ENCODE measurements at places on chromosomes 3 and 15.

- no peak for DNase-seq
These were observed 8.4 kb downstream of the DUOX2 start for GRCh38 chr15:45105586-45105985.

GRCh38 chr3:52444860-52445793 lies at the start of gene SEMA3G:
Gene SEMA3G (minus strand): TSS chr3:52445103. CDS start chr3:52445027, 76 bp downstream.
- peak; percentile 50 for DNase-seq

- DNase-seq: no peak
These were observed 324.0 kb upstream of the TBL1XR1 start for GRCh38 chr3:177521305-177521704.

DNA sequence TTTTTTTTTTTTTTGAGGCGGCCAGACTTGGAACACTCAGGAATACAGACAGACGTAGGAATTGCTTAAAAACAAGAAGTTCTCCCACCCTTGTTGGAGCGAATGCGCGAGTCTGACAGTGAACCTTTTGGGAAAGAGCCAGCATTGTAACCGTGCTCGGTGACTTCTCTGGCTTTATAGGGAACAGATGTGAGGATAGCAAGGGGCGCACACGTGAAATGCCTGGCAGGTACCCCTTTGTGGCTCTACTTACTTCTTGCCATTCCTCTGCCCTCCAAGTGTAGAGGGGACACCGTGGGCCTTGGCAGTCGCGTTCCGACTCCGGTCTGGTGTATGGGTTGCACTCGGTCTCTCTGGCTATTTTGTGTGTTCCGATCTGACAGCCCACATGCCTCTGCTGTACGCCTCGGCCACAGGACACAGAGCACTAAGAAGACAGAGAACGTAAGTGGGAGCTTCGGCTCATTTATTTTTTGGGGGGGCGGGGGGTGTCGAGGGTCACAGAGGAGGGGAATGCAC lies 126.4 kb downstream of the ADAMTS9 start:
- DNase-seq: no peak

DNA sequence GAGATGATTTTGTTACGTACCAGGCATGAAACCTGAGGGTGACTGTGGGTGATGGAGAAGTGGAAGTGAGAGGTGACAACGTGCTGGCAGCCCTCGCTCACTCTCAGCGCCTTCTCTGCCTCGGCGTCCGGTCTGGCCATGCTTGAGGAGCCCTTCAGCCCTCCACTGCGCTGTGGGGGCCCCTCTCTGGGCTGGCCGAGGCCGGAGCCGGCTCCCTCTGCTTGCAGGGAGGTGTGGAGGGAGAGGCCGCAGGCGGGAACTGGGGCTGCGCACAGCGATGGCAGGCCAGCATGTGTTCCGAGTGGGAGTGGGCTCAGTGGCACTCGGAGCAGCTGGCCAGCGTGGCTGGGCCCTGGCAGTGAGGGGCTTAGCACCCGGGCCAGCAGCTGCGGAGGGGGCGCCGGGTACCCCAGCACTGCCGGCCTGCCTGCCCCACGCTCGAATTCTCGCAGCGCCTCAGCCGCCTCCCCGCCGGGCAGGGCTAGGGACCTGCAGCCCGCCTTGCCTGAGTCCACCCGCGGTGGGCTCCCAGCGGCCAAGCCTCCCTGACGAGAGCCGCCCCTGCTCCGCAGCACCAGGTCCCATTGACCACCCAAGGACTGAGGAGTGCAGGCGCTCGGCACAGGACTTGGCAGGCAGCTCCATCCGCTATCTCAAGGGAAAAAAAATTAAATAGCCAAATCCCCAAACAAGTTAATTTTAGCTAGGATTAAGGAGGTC lies 29.7 kb upstream of the MYRIP start:
- no peak for DNase-seq

GRCh38 chr15:43872416-43873020 lies 45.7 kb downstream of the WDR76 start:
- DNase-seq: no peak

- DNase-seq: no peak
These were observed 2.7 kb downstream of the KLHL40 start for GRCh38 chr3:42688016-42688415.

DNA sequence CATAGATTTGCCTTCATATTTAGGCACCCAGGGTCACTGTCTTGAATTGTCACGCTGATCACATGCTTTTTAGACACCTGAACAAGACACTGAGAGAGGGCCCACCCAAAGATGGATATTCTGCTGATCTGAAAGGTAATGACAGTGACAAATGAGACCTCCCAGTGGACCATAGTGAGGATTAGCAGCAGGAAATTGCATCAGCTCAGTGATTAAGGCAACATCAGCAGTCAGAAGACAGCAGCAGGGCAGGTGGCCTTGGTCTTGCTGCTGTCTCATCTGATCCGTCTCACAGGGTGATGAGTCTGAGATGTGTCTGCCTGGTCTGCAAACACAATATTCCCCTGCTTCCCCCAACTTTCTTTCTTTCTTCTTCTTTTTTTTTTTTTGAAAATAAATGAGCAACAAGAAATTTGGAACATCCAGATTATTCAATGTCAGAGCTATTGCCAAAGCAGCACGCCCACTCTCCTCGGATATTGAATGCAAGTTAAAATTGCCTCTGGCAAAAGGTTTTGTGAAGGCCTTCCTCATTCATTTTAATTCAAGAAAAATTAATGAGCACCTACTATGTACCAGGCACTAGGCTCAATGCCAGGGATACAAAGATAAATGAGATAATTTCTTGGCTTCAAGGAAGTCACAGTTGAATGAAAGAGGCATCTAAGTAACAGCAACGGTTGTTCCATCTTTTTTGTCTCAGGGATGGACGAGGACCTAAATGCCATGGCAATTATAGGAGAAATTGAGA lies 14.1 kb downstream of the OTOL1 start:
- DNase-seq: no peak

- DNase-seq: no peak
These were observed 47.1 kb downstream of the FAH start for GRCh38 chr15:80199869-80200268.

DNA sequence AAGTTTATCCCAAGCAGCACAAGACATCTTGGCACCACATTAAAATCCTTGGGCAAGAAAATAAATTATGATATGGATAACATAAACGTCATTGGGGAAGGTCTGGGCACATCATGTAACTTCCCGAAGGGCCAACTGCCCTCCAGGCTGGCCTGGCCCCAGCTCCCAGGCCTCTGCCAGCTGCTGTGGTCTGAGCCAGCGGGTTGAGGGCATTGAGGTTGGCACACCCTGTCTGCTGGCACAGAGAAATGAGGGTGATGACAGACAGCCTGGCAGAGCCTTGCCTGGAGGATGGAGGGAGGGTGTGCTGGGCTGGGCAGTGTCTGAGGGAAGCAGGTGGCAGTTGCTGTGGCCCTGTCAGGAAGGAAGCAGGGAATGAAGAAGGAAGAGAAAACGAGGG lies 3.3 kb upstream of the RBSN start:
- no peak for DNase-seq

GRCh38 chr3:155161640-155162292 lies 81.6 kb downstream of the MME start:
- no peak for DNase-seq

DNA sequence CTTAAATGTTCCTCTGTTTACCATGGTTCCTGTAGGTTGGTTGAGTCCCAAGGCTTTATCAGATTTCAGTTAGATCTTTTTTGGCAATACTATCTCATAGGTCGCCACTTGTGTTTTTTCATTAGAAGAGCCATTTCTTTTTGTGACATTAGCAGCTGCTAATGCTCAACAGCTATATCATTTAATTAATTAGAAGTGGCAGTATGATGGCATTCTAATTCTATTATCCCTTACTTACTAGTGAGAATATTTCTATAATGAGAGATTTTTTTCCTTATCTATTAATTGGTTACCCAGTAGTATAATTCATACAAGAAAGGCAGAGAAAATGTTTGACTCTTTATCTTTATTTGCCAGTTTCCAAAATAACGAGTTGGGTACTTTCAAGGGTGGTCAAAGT lies 25.2 kb downstream of the FRMD4B start:
- no peak for DNase-seq

DNA sequence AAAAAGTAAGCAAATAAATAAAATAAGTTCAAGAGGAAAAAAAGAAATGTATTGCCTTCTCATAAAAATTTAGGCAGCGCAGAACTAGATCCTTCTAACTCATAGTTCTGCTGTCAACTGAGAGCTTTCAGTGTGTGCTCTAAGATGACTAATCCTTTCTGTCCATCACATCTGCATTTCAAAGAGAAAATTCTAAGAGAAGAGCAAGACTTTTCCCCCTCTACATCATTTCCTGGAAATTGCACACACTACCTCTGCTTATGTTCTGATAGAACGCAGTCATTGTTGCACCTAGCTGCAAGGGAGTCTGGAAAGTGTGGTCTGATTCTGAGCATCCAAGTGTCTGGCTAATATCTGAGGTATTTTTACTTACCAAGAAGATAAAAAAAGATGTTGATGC lies 39.6 kb upstream of the SLCO3A1 start:
- DNase-seq: no peak

- DNase-seq: no peak
These were observed 489.2 kb upstream of the UBE2E2 start for GRCh38 chr3:22713936-22714335.

DNA sequence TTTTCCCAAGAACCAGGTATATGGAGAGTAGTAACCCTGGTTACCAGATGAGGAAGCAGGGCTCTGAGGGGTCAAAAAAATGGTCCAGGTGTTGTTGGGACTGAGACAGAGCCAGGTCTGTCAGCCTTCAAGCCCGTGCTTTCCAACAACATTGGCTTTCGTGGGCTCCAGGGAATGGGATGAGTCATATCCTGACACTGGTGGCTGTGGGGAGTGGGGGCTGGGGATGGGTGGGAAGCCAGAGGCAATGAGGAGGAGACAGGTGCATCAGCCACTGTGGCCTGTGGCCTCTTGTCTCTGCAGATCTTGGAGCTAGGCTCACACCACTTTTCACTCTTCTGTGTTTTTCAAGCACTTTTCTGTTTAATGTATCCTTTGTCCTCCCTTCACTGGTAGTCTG lies 38.2 kb downstream of the CORO2B start:
- no peak for DNase-seq

DNA sequence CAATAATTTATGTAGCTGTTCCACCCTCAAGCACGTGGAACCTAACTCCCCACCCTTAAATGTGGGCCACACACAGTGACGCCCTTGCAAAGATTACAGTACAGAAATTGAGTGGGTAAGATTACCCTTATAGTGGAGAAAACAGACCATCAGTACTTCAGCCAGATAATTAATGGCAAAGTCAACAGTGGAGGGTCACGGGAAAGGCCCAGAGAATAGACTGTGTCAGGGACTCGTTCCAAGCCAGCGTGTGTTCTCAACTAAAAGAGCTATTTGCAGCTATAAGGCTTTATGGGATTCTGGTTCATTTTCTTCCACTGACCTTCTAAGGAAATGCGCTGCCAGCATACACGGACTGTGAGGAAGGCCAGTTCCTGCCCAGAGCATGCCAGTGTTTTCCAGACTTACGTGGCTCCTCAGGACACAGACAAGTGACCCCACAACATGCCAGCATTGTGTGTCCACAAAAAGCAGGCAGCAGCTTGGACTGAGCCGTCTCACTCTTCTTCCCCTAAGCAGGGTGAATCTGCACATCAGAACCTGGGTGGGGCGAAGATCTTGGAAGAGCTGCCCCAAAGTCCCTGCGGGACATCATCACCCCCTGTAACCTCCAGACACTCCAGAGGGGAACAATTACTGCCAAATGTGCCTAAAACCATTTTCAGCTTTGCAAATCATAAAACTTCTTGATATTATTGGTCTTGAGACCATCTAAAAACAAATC lies 428.5 kb downstream of the OCA2 start:
- DNase-seq: no peak

- DNase-seq: no peak
These were observed 39.4 kb downstream of the CD200 start for GRCh38 chr3:112372396-112372795.

DNA sequence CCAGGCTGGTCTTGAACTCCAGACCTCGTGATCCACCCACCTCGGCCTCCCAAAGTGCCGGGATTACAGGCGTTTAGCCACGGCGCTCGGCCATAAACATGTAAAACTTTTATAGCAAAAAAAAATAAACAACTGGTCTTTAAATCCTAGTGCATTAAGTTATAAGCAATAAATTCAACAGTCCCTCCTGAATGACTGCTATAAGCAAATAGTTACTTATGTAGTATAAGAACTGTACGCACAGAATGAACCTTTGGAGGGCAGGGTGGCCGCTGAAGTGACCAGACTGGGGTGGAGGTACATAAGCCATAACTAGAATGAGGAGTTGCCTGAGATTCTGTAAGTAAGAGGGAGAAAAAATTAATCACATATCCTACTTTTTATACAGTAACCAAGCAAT lies 12.6 kb downstream of the CCDC14 start:
- no peak for DNase-seq

- DNase-seq: no peak
These were observed 14.6 kb upstream of the MME start for GRCh38 chr3:155065537-155065936.

DNA sequence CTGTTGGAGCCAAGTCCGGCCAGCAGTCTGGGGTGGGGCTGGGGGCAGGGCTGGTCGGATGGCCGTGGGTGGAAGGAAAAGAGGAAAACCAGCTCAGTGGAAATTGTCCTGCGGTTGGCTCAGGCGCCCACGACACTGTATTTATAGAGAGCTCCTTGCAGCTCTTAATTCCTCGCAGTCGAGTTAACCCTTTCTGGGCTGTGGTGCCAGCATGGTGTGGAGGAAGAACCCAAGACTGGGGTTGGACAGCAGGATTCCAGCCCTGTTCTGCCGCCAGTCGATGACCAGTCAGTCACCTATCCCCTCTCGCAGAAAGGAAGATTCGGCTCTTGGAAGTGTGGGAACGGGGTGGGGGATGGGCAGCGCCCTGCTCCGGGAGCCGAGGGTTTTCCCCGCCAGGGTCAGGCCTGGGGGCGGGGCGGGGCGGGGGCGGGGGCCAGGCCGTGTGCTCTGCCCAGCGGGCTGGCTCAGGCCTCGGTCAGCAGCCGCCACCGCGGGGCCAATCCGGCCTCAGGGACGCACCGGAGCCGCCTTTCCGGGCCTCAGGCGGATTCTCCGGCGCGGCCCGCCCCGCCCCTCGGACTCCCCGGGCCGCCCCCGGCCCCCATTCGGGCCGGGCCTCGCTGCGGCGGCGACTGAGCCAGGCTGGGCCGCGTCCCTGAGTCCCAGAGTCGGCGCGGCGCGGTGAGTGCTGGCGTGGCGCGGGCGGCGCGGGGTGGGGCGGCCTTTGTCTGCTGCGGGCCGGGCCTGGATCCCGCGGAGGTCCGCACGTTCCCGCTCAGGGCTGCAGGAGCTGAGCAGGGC lies at the start of gene CD276:
TSS of gene CD276 (plus strand) at position 607 of the 804 bp plus-strand sequence. CDS start 15,257 bp downstream, outside the sequence.
- DNase-seq: no peak

DNA sequence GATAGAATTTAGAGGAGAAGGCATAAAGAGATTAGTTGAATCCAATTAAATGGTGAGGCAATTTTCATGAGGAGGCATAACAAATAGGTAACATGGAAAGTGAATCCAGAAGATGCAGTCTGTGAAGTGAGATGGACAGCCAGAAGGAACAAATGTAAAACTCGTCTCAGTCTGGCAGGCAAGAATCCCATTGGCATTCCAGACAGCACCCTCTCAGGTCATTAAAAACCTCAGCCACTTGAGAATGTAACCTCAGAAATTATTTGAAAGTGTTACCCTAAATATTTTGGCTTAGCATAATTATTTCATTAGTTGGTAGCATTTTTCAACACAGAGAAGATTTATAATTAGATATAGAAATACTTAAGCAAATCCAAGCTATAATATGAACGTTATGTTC lies 342.3 kb downstream of the LRRC3B start:
- DNase-seq: no peak

GRCh38 chr3:190369668-190370295 lies 18.2 kb upstream of the CLDN16 start:
- DNase-seq: no peak

All from activated T-helper 1 cell treated with Interleukin-2 at 50 U/mL for 16 hours (primary cell).